ENCODE measurements at places on chromosomes 13 and 19.

- no peak for DNase-seq
Measured at GRCh38 chr13:99282264-99283231, 24.4 kb upstream of the GPR18 start.

DNA sequence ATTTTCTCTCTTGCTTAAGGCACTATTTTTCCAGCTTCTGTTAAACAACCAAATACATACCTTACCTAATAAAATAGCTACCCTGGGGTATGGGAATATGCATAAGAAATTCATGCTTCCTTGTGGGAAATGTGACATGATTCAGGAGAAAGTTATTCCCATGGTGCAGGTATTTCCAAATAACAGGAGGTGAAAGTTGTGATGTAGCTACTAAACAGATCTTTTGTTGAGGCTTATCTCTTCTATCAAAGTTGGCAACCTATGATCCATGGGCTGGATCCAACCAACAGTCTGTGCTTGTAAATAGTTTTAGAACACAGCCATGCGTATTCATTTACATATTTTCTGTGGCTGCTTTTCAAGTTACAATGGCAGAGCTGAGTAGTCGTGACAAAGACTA lies 177.8 kb upstream of the NBEA start:
- DNase-seq: no peak

DNA sequence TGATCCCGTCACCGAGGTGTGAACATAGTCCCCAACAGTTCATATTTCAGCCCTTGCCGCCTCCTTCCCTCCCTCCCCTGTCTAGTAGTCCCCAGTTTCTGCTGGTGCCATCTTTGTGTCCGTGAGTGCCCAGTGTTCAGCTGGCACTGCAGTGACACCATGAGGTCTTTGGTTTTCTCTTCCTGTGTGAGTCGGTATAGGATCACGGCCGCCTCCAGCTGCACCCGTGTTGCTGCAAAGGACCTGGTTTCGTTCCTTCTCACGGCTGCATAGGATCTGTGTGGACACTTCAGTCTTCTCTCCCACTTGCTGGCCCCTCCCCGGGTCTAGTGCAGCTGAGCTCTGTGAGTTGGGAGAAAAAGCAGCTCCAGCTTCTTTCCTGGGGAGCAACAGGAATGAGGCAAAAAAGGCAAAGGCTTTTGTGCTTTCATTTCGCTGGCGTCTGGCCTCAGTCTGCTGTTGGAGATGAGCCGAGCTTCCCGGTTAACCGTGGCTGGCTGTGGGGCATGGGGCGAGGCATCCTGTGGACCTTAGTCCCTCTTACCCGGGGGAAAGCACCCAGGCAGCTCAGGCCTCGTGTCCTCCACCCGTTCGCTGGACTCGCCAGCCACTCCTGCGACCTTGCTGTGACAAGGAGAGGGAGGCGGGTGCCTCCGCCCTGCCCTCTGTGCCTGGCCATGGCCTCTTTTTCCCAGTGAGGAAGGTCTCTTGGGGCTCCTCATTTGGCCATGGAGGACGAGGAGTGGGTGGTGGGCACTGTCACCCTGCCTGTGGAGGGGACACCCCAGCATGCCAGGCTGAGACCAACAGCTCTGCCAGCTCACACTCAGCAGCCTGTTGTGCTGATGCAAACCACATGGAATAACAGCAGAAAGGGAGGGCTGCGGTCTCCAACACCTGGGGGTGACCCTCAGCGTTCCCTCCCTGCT lies 196.5 kb downstream of the TEX29 start:
- no peak for DNase-seq

DNA sequence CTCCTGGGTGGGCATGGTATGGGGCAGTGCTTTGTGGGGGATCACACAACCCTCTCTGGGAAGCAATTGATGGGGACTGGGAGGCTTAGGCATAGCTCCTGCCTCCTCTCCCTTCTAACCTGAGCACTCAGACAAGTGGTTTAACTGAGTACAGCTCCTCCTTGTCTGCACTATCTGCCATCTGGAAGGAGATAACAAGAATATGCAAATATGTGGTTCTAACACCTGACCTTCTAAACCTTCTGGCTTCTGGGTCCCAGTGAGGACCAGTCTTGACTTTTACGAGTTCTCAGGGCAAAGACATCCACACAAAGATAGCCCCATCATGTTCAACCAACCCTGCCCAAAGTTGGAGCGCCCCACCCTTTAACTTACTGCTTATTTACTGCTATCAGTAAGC lies 381.0 kb upstream of the TSHZ3 start:
- no peak for DNase-seq

- DNase-seq: no peak
Measured at GRCh38 chr13:110216006-110216397, 91.0 kb downstream of the COL4A1 start.

DNA sequence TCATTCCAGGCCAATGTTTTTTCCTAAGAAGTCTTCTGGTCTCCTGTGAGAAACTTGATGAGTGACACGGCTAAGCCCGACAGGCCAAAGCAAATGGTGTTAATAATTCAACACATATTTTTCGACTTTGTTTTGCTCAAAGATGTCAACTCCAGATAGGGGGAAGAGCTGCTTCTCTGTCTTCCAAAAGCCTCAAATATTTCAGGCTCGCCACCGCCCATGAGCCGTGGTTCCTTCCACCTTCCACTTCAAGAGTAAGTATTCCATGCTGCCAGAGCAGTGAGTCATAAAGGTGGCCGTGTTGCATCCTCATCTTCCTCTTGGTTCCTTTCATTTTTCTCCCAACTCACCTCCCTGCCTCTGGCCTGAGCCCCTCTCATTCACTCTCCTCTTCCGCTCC lies 272.6 kb downstream of the EFNB2 start:
- DNase-seq: no peak

DNA sequence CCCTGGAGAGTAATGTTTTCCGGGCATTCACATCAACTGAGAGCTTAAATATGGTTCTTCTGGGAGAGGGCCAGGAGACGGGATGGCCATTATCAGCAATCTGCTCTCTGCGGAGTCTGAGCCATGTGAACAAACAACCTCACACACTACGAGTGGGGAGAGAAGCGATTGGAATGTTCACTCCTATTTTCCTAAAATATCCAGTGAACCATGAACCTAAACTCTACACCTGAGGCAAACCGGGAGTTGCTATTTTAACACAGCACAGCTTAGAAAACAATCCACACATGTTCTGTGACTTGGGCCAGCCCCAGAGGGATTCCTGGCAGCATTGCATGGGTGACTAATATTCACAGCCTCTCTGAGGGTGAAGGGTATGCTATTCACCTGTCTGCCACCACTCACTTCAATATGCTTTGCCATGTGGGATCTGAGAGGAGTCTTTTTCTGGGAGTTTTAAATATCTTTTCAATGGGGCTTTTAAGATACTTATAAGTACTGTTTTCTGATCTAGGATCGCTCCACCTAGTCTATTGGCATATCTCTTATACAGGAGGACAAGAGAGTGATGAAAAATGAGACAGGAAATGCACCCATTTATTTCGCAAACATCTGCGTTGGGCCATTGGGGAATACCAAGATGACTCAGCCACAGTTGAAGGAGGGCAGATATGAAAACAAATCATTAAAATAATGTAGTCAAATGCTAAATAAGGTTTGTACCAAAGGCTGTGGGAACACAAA lies 72.6 kb upstream of the SERP2 start:
- no peak for DNase-seq

GRCh38 chr19:33275559-33275932 lies 26.8 kb downstream of the CEBPA start:
- no peak for DNase-seq

- no peak for DNase-seq
Measured at GRCh38 chr19:56839652-56840450, 675 bp downstream of the PEG3 start.

GRCh38 chr19:765179-765738 lies 14.3 kb downstream of the MISP start:
- no peak for DNase-seq

- DNase-seq: no peak
Measured at GRCh38 chr19:30558793-30559192, 186.6 kb downstream of the ZNF536 start.

GRCh38 chr13:44692173-44692713 lies 116.1 kb upstream of the TSC22D1 start:
- DNase-seq: no peak

GRCh38 chr19:8571006-8571411 lies 6.2 kb downstream of the MYO1F start:
- DNase-seq: peak; percentile 82

DNA sequence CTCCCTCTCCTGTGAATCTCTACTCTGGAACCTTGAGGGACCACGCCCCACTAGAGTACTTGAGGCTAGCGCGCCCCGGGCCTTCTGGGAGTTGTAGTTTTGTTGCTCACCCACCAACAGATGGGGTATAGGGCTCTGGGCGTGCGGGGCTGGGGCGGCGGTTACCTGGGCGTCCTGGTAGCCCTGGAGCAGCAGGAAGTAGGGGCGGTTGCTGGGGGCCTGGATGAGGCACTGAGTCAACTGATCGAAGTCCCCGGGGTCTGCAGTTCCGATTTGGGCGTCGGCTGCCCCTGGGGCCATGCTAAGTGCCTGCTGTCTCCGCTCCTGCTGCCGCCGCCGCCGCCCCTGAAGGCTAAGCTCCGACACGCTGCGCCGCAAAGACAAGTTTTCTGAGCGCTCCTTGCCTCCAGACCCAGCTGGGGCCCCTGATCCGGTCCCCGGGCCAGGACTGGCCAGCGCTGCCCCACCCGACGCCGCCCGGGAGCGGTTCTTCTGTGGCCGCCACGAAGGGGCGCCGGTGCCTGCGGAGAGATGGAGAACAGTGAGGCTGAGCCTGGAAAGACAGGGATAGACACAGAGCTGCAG lies 5.3 kb downstream of the RASIP1 start:
- DNase-seq: no peak

DNA sequence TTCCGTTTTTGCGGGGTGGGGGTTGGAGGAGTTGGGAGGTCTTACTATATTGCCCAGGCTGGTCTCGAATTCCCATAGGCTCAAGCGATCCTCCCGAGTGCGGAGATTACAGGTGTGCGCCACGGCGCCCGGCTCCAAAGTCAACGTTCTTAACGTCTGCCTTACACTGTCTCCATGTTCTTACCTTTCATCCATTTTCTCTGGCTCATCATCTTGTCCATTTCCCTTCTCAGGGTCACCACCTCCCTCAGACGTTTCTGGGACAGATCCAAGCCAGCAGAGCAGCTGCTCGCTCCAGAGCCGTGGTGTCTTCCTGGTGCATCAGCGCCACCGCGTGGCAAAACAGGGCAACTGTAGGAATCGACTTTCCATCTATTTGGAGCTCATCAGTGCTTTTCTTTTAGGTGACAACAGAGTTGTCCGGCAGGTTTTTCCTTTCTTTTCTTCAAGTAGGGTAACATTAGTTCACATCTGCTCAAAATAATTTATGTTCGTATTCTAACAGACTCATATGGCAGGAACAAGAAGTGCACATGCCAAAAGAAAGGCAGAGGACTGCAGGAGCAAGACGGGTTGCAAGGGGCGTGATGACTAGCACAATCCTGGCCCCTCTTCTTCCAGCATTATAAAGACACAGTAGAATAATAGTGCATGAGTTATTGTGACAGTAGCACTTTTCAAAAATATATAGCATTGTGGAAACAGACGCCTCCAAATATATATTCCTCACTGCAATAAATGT lies 103.1 kb upstream of the ABCC4 start:
- peak; percentile 68 for DNase-seq

DNA sequence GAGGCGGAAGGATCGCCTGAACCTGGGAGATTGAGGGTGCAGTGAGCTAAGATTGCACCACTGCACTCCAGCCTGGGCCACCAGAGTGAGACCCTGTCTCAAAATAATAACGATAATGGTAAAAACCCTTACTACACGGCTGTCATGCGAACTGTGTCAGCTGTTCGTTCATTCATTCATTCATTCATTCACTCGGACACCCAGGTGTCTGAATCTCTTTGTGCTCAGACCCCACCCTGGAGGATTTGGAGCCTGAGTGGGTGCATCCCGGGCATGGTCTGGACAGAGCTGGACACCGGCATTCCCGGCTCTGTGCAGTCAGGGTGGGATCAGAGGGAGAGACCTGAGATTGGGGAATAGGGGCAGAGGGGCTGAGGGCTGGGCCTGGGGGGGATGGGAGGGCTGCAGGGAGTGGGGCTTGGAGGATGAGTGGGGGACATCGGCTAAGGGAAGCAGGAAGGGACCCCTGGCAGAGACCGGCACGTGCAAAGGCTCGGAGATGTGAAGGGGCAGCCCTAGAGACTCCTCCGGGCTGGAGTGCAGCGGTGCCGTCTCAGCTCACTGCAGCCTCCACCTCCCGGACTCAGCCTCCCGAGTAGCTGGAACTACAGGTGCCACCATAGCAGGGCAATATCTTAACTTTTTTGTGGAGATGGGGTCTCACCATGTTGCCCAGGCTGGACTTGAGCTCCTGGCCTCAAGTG lies 31.6 kb upstream of the TCF3 start:
- no peak for DNase-seq

DNA sequence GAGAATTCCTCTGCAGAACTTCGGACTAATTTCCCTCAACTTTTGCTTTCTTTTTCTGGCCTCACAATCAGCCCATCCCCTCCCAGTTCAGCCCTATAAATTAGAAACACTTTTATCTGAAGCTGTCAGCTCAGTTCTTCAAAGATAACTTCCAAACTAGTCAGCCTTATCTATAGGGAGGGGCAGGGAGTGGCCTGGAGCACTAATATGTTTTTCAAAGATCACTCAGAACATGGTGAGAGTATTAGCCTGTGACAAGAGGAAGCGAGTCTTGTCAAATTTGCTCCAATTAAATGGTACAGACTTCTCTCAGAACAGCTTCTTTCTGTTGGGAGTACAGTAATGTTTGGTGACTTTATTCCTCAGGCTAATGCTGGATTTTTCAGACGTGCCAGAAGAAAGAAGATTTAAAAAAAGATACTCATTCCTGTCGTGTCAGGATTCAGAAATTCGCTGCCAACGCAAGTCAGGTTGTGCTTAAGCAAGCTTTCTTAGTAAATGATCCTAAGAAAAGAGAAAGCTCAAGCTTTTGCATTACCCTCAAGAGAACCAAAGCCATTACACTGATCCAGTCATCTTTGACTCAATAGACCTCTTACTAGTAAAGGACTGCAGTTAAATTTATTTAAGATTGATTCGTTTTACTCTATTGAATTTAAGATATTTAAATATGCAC lies 1033.6 kb downstream of the SLITRK5 start:
- DNase-seq: no peak

GRCh38 chr19:3024870-3025548 lies 4.1 kb downstream of the TLE2 start:
- DNase-seq: no peak

- DNase-seq: no peak
Measured at GRCh38 chr19:47141695-47142094, 11.1 kb downstream of the SAE1 start.

- peak; percentile 84 for DNase-seq
Measured at GRCh38 chr19:42184401-42184861, 33.0 kb downstream of the DEDD2 start.

- no peak for DNase-seq
Measured at GRCh38 chr13:102757006-102757405, 16.6 kb downstream of the TEX30 start.

GRCh38 chr13:81140675-81141074 lies 799.7 kb upstream of the SPRY2 start:
- DNase-seq: no peak

GRCh38 chr13:99993660-99994637 lies 12.4 kb downstream of the ZIC2 start:
- no peak for DNase-seq

All from natural killer cell (primary cell).